GM23338 (cell line): ENCODE measurements at places on chromosomes 7 and 10. TPM values are rescaled to one million over a fixed set of nuclear protein-coding genes. Genes with fewer than 3 reads are reported as not detected.

The SMURF1 gene
- 5.0 and 5.8 TPM in 2 replicates for polyA plus RNA-seq

The KIAA1549 gene
- polyA plus RNA-seq, result 3.6 TPM in 2 replicates

The SMKR1 gene
- 1.7 and 2.1 TPM in 2 replicates for polyA plus RNA-seq

The TUBB8 gene
- 0.40 and 1.0 TPM in 2 replicates for polyA plus RNA-seq

The ATOH7 gene
- polyA plus RNA-seq, result 0.23 TPM in 1 of 2 replicates, not detected in the other

The SYNPO2L gene
- polyA plus RNA-seq, result 0.16 and 0.57 TPM in 2 replicates
